ENCODE measurements at places on chromosomes 7 and 10.

GRCh38 chr10:63368365-63368764 lies 97.4 kb downstream of the JMJD1C start:
- no peak for DNase-seq

- no peak for DNase-seq
Observed at GRCh38 chr10:7950981-7951847, 103.3 kb upstream of the GATA3 start.

DNA sequence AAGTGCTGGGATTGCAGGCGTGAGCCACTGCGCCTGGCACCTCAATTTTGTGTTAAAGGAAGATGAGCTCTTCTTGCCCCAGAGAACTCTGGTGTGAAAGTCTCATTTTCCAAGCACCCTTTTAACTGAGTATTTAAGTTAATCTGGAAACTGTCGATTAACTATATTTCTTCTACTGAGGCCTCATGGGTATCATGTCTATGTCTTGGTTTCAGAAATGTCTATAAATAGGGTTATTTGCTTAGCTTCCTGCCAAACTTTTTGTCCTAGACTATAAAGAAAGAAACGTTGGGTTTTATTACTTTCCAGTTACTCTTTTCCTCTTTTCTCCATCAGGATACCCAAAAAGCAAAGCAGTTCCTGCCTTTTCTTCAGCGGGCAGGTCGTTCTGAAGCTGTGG lies 102.4 kb downstream of the LRRC4 start:
- no peak for DNase-seq

DNA sequence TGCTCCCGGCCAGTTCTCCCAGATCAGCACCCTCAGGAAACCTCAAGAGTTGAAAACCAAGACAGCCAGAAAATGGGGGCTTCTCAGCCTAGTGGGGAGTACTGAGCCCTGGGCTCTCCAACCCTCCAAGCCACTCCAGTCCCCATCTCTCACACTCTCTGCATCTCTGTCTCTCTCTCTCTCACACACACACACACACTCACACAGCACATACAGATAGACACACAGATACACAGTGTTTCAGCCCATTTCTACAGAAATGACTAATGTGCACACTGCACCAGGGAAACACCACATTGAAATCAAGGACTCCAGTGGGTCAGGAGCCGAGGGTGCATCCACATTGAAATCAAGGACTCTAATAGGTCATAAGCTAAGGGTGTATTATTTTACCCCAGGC lies 107.5 kb downstream of the MKI67 start:
- DNase-seq = no peak

- DNase-seq = no peak
Observed at GRCh38 chr10:29994811-29995210, 64.6 kb downstream of the JCAD start.

- no peak for DNase-seq
Observed at GRCh38 chr10:107614939-107615685, 450.6 kb upstream of the SORCS1 start.

DNA sequence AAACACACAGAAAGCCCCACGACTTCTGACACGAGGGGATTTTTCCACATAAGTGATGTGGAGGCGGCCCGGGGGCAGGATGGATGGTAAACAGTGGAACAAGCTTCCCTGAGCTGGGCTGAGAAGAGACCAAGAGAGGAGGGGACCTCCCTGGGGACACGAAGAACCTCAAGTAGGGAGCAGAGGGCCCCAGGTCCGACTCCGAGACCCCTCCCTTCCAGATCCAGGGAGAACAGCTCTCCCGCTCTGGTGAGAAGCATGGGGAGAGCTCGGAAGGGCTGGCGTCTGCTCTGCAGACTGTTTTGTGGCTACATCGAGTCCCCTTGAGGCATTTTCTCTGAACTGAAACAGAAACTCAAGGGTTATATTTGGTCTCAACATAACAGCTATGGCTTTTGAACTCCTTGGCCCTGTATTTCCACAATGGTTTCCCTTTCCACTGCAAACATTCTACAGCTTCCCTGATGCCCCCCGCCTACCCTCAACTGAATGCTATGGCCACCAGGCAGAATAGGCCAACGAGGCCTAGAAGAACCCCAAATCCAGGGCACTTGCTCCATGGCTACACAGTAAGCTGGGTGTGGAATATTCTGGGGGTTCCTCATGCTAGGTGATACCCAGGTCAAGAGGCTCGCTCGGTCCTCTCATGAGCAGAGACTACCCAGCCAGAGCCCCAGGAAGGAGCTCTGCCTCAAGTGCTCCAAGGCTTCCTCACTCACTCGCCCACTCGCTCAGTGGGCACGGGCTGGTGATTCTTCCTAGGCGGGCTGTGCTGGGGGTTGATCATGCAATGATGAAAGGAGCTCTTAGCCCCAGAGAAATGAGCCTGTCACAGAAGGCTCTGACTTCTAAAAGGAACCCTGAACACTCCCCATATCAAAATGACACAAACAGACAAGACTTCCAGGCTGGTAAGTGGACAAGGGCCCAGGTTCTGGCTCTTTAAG lies 47.5 kb downstream of the FAM53B start:
- DNase-seq = no peak

DNA sequence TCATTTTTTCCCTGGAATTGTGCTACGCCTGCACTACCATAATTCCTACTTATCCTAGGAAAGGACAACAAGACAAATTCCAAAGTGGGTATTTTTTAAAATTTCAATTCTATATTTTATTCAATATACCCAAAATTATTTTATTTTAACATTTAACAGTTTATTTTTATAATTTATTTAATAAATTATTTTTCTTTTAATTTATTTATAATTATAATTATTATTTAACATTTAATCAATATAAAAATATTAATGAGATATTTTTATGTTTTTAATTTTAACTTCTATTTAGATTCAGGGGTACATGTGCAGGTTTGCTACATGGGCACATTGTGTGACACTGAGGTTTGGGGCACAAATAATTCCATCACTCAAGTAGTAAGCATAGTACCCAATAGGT lies 65.6 kb upstream of the VSTM2A start:
- DNase-seq = no peak

GRCh38 chr10:57898231-57898630 lies 369.5 kb downstream of the IPMK start:
- DNase-seq = no peak

GRCh38 chr7:37181550-37181932 lies 267.1 kb downstream of the ELMO1 start:
- DNase-seq = no peak

- no peak for DNase-seq
Observed at GRCh38 chr10:47372726-47373125, 11.4 kb downstream of the ZNF488 start.

Data from activated gamma-delta T cell treated with anti-CD3 and anti-CD28 coated beads, Interleukin-2, amount 50 U/mL, for 16 hours (primary cell).